Hematopoietic multipotent progenitor cell treated with erythropoietin and hydrocortisone succinate and interleukin-3 and kit ligand, for 6 days (in vitro differentiated cells): ENCODE measurements at places on chromosomes 6 and 20.

GRCh38 chr6:87945181-87945580, 102.5 kb upstream of the SPACA1 start:
- no peak for DNase-seq

GRCh38 chr6:15501826-15502445, 160.9 kb downstream of the DTNBP1 start:
- DNase-seq: no peak

GRCh38 chr6:37239950-37240713, 17.4 kb upstream of the TBC1D22B start:
- DNase-seq: peak; percentile 90

DNA sequence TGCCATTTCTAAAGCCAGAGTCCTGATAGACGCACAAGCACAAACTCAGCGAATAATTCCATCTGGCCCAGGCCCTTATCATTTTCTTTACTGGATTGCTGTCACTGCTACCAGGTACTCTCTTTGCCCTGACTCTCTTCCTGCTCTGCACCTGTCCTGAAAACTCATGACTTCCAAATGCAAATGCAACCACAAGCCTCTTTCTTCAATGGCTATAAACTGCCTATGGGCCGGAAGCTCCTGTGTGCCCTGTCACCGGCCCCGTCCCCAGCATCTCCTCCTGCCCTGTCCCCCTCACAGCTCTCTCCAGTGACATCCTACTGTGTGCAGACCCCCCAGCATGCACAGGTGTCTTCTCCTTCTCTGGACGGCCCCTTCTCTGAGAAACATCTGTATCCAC, 302.6 kb downstream of the GMDS start:
- DNase-seq: no peak

GRCh38 chr6:157386454-157386853, 5.5 kb downstream of the ZDHHC14 start:
- DNase-seq: no peak

DNA sequence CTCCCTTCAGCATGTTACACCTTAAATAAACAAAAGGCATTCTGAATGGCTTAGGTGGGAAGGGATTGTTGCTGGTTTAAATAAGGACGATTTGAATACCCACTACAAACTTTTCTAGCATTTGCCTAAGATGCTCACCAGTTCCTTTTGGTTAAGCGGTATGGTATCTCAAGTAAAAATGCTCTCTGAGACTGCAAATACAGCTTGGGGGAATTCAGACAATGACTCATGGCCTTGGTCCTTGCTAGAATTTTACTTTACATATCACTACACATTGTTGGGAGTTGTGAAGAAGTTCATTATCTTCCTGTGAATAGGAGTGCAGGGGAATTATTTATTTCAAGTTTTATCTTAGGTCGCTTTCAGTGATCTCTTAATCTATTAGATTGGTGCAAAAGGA, 670.7 kb downstream of the UTRN start:
- no peak for DNase-seq

DNA sequence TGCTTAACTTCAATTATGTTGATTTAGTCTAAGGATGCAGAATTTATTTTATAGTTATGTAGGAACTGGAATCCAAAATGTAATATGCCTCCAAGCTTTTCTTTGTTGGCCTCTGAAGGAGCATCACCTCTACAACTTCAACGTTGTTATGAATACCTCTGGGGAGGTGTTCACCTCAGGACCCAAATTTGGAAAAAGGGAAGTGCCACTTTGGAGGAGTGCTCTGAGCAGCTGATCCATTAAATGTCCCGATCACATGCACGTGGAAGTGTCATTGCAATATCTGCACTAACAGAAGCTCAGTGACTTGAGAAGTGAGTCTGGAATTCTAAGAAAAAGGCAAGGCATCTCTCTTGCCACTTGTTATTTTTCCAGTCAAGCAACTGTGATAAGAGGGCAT, 22.2 kb upstream of the SLC17A3 start:
- DNase-seq: no peak

GRCh38 chr20:10470276-10470675, 35.2 kb downstream of the SLX4IP start:
- DNase-seq: no peak

DNA sequence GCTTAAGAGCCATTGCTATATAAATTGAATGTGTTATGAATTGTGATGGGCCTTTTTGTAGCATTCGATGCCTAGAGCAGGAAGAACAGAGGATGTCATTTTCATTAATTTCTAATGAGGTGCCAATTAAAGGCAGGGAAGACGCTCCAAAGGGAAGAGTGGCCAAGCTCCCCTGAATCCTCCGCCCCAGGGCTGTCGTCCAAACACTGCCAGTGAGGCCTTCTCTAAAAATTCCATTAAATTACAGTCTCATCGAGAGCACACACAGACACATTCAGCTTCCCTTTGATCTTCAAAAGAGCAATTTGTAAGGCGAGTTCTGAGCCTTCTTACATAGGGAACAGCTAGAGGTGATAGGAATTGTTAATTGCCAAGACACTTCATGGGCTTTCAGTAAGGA, 300.0 kb downstream of the ZFAND3 start:
- DNase-seq: no peak

- no peak for DNase-seq
Measured at GRCh38 chr20:22578221-22579118, 5.9 kb downstream of the FOXA2 start.

DNA sequence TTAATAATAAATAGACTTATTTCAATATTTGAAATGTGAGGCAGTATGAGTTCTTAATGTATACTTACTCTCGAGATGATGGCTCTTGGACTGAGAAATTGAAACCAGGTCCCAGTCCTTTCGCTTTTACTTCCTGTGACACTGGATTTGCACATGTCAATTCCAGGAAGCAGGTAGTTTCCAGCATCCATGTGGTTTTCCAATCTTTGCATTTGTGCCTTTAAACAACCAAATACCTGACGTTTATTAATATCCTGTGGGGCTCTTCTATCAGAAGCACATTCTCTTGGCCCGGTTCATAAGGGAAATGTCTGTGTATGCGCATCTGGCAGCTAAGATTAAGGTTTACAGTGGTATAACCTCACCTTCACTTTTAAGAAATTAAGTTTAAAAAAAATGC, 13.1 kb downstream of the UTRN start:
- DNase-seq: no peak

- peak; percentile 15 for DNase-seq
Measured at GRCh38 chr6:149823013-149823412, 41.1 kb downstream of the LRP11 start.

- peak; percentile 22 for DNase-seq
Measured at GRCh38 chr6:90559931-90560330, 26.9 kb downstream of the MAP3K7 start.

DNA sequence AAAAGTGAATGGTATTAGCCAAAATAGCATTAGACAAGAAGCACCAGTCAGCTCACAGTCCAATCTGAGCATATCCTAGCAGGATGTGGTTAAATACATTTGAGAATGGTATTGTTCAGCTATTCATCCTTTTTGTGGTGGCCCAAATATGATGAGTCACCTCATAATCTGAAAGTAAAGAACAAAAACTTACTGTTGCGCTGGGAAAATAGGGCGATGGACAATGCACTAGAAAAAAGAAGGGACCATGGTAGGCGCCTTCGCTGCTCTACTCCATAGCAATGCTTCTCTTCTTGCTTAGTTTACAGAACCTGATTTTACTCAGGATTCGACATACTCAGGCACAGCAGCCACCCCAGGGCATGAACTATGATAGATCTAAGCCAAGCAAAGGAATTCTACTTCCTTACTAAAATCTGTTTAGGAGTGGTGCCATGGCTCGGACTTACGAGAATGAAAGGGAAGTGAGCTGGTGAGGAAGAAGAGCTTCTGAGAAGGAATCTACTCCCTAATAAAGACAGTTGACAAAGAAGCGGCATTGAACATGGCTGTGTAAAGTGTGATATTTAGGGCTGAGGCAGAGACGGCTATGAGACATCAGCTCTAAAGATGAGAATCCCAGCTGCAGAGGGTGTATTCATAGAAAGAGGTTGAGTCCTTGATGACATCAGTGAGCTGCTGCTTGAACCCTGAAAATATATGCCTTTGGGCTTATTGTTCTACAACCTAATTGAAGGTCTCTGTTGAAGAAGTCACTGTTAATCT, 16.6 kb upstream of the FBXO9 start:
- peak; percentile 68 for DNase-seq

- DNase-seq: no peak
Measured at GRCh38 chr6:104349191-104349590, 510.5 kb downstream of the HACE1 start.

DNA sequence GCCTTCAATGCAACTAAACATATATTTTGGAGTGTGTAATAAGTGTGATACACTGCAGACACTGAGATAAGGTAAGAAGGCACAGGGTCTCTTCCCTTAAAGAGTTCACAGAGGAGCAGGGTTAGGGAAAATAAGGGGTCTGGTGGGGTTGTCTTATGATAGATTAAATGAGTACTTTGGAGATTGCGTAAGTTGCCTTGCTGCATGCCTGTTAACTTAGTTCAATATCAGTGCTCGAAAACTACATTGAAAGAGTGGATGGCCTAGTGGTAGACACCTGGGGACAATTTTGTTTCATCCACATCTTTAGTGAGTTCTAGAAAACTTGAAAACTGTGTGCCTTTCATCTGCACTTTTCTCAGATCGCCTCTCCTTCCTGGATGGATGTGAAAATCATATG, 123.2 kb upstream of the BTBD3 start:
- no peak for DNase-seq

- peak; percentile 88 for DNase-seq
Measured at GRCh38 chr6:12137480-12137879, 125.4 kb downstream of the HIVEP1 start.

- no peak for DNase-seq
Measured at GRCh38 chr6:165664559-165665383, 1.7 kb upstream of the PDE10A start.
